ENCODE measurements at places on chromosomes 6 and 20.

DNA sequence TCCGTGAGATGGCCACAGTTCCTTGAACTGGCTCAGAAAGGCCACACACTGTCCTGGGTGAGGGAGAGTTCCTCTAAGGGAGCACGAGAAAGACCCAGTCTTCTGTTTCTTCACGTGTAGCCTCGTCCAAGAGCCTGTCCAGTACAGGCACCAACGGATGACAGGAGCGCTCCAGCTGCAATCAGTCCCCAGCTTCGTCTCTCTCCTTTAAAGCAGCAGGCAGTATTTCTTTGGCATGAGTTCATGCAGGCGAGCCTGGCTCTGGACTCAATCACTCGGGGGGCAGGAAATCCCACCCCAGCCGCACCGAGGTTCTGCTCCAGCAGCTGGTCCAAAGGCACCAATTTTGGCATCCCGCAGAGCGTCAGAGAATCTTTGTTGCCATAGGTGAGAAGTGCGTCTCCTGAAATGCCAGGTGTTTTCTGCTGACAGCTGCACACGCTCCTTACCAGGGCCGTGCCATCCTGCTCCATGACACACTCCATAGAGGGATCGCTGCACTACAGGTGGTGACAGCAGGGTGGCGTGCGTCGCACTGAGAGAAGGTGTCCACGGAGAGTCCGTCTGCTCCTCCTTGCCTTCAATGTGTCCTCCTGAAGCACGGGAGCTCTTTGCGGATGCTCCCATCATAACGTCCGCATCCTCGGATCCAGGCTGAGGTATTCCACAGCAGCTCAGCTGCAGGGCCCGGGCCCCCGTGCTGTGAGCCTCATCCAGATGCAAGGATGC lies 59.6 kb upstream of the AFDN start:
- DNase-seq: no peak

GRCh38 chr6:138001750-138002349 lies 105.4 kb downstream of the PERP start:
- peak; percentile 41 for DNase-seq

DNA sequence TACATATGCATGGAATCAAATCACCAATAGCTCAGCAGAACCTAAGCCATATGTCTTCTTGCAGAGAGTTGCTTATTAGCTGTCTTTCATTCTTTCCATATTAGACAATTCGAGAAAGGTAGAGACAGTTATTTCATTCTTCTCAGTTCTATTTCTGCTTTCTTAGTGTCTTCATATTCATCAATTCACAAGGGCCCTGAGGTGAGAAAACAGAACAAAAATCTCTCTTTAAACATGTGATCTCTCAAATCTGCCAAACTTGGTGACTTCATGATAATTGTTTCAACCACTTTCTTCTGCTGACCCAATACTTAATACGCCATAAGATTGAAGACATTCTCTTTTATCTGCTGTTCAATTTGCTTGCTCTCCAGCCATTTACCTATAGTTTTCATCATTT lies 229.7 kb upstream of the MARCKS start:
- no peak for DNase-seq

DNA sequence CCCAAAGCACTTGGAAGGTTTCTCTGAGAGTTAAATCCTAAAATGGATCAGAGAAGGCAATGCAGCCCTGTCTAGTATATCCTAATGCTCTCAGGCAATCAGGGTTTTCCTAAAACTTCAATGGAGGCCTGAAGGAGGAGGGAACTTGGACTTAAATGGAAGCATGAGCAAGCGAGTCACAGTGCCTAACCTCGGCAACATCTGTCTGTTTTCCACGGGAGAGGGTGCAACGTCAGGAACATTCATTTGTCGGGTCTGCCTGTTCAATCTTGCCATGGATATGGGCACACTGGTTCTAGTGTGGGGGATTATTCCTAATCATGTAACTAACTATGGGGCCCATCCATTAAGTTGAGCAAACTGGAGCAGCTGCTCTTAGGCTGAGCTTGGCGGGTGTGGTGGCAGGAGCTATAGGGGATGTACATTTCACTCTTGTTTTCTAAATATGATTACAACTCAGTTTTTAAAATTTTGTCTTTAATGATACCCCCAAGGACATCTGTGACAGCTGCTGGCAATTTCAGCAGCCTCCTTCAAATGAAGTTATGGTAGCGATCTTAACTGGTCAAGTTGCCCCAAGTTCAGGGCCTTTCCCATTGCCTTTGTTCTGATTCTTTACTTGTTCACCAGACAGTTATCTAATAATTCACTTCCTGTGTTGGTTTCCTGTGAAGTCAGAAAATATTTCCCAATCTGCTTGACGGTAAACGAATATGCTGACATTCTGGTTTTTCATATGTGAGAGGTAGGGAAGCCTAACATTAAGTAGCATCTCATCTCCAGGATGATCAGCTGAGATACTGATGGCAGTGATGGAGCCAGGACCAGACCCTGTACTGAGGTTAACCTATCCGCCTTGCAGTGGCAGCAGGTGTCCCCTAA lies 21.6 kb downstream of the DSE start:
- DNase-seq: no peak

- DNase-seq: no peak
Measured at GRCh38 chr20:38859070-38859690, 53.7 kb downstream of the PPP1R16B start.

GRCh38 chr20:20331817-20332216 lies 36.1 kb upstream of the INSM1 start:
- DNase-seq: no peak

GRCh38 chr6:38730140-38730862 lies 15.2 kb downstream of the DNAH8 start:
- DNase-seq: no peak

DNA sequence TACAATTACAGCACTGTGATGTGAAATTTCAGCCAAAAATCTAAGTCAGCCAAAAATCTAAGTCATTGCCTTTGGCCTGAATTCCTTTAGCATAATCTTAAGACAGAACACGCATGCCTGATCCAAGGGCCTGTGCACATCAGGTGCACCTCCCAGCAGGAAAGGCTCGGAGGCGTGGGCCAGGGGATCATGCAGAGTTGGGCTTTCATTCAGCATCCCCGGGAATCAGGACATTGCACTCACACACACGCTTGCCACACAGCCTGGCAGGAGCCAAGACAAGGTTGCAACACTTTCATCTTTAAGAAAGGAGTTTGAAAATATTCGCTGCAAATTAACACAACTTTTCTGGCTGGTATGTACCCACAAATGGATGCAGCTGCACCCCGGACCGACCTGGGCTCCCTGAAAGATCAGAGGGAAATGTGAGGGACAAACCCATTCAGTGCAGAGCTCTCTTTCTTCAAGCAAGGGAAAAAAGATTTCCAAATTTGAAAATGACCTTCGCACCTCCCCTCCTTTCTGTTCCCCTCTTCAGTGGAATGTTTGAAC lies 48.8 kb downstream of the ERMARD start:
- no peak for DNase-seq
